Foreskin fibroblast (primary cell): ENCODE measurements at places on chromosomes 7 and 10.
A peak's percentile ranks its signal among the peaks of the same experiment; 100 is the strongest.

- DNase-seq, result no peak
Observed at GRCh38 chr7:100791881-100792666, 35.2 kb downstream of the EPHB4 start.

DNA sequence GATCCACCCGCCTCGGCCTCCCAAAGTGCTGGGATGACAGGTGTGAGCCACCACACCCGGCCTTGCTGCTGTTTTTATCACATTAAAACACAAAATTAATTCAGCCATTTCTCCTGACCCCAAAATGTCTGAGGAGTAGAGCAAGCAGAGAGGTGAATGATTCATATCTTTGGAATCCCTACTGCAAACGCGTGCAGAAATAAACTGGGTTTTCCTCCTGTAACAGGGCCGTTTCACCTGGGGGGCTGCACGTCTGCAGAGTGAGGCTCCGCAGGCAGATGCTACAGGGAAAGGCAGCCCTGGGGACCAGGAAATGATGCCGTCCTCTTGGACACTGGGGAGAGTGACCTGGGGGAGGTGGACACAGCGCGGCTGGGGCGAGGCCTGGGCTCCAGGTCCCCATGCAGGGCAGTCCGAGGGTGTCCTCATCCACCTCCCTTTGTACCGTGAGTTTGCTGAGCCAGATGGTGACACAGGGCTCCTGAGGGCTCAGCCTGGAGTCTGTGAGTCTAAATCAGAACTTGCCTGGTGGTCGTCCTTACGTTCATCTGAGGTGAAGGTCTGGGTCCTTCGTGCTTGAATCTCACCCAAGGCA, 41.9 kb downstream of the PDGFA start:
- no peak for DNase-seq

DNA sequence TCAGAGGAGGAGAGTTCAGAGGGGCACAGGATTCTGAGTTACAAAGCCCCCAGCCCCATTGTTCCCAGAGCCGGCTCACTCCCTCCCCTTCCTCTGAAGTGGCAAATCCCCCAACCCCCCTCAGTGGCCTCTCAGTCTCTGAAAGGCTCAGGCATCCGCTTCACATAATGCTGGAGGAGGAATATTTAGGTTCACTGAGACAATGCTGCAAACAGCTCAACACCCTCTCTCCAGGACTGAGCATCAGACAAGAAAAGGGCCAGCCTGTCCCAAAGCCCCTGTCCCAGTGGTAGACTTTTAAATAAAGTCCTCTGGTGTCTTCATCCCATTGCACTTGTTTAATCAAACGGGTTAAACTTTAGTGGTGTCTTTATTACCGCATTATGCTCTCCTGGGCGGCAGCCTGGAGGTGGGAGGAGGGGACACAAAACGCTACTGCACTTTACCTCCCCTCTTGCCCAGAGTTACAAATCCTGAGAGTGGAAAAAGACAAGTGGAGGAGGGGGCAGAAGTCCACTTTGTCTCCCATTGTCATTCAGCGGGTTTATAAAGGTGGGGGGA, 257.9 kb downstream of the FGFR2 start:
- DNase-seq, result no peak

GRCh38 chr7:143408686-143409561, at the start of gene EPHA1:
Gene EPHA1, minus strand, starts transcription at chr7:143408856. Its CDS starts 51 bp downstream, at chr7:143408805.
- DNase-seq, result peak; percentile 35

DNA sequence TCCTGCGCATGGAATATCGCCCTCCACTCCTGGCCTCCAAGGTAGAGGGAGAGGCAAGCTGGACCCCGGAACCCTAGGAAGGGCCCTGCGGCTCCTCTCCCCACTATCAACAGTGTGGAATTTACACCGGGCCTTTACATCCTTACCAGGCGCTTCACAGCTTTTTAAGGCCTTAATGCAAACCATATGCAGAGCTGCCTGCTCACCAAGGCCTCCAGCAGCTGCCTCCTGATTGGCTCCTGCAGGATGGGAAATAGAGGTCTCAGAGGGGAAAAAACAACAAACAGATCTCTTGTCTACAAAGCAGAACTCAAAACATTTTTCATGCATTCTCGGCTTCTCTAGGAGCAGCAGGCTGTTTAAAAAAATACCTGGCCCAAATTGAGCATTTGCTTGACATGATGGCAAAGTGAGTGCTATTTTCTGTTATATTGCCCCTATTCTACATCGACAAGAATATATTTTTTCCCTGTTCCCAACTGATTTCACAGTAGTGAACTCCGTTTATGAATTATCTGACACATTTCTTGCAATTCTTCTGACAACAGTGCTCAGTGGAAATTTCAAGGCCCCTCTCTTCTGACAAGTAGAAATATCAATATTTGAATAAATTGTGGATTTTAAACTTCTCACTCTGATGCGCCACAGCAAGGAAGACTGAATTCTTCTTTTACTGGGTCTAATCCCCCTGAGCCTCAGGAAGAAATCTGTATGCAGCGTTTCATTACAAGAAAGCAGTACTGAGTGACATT, 51.7 kb downstream of the EBF3 start:
- peak; percentile 56 for DNase-seq

- DNase-seq, result no peak
Observed at GRCh38 chr10:127888521-127889312, 4.0 kb downstream of the CLRN3 start.

DNA sequence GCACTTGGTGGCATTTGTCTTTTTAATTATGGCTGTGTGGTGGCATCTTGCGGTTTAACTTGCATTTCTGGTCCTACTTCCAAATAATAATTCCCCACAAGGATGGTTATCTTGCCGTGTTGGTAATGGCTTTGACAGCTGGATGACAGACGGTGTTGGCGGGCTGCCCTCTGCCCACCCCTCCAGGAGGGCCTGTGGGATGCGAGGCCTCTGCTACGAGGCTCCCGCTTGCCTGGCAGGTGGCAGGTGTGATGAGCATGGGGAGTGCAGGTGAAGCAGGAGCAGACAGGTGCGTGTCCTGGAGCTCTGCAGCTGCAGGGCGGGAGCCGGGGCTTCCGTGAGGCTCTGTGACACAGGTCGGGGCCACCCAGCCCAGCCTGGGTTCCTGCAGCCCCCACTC, 11.8 kb downstream of the INPP5A start:
- DNase-seq, result no peak

GRCh38 chr7:141053626-141054025, 20.2 kb upstream of the TMEM178B start:
- no peak for DNase-seq

DNA sequence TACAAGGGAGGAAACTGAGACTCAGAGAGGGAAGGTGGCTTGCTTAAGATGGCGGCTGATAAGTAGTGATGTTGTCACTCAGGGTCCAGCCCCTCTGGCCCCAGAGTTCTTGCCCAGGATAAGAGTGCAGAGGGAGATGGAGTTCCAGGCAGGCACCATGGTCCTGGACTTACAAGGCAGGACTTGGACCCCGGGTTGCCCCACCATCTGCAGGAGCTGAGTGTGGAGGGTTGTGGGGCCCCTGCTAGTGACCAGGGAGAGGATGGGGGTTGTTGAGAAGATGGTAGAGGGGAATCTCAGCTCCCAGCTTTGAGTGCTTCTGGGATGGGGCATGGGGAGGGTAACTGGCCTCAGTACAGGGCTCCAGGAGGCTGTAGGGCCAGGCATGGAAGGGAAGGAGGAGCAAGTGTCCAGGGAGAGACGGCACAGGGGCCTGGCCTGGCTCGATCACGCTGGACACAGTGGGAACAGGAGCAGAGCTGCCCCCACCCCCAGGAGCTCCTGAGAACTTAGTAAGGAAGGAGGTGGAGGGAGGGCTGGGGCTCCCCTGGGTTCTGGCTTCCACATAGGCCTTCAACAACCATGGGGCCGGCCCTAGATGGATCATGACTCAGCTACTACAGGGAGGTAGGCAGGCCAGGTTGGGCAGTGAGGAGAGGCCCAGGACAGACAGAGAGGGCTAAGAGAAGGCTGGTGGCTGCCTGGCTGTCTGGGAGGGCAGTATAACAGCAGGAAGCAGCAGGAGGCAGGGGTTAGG, 28.2 kb downstream of the PPIF start:
- DNase-seq, result no peak

GRCh38 chr10:129660569-129660968, 193.5 kb downstream of the MGMT start:
- DNase-seq, result no peak

DNA sequence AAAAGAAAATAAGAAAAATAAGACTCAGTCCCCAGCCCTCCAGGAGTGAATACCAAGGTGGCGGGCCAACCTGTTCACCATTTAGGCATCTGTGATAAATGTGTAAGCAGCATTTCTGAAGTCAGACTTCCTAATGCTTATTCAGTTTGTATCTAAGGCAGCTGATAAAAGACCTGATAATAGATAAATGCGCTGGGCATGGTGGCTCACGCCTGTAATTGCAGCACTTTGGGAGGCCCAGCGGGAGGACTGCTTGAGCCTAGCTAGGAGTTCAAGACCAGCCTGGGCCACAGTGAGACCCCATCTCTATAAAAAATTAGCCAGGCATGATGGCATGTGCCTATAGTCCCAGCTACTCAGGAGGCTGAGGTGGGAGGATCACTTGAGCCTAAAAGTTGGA, 103.6 kb downstream of the SPDYE5 start:
- DNase-seq, result no peak

DNA sequence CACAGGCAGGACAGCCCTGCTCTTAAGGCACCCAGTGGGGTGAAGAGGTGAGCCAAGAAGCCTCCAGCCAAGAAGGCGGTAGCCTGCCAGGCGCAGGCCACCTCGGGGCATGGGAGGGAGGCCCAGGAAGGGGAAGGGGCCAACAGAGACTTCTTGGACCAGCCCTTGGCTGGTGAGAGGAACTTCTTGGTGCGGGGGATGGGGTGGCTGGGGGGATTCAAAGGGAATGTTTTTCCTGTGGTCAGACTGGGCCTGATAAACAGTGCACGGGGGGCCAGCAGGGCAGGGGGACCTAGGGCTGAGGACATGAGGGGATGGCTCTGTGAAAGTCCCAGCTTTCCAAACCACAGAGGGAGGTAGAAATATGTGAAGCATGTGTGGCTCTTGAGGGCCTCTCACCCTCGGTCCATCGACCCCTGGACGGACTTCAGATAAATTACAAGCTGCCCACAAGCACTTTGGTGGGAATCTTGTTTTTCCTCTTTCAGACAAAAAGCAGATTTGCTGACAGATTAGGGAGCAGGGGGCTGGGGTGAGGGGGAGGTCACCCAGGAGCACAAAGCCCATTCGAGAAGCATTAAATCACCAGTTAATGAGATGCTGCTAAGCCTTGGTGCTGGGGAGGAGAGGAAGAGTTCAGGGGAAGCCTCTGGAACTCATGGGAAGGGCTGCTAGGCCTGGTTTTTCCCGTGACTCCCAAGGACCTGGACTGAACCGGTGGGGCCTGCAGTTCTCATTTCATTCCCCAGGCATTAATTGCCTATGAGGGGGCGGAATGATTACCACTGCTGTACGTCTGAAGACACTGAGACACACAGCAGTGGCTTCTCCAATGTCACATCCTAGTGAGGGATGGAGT, 11.3 kb downstream of the CRYGN start:
- peak; percentile 31 for DNase-seq

DNA sequence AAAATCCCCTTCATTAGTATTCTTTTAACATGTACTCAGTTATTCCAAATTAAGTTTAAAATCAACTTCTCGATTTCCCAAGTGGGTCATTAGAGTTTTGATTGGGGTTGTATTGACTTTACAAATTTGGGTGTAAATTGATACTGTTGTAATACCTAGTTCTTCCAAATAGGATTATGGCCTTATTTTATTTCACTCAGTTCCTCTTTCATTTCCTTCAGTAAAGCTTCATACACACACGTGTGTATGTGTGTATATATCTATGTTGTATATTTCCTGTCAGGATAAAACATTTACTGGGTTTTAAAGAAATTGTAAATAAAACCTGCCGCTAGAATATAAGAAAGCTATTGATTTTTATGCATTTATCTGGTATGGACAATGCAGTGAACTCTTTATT, 15.9 kb downstream of the YME1L1 start:
- DNase-seq, result no peak

GRCh38 chr7:105990141-105990540, 27.1 kb downstream of the CDHR3 start:
- DNase-seq, result no peak

DNA sequence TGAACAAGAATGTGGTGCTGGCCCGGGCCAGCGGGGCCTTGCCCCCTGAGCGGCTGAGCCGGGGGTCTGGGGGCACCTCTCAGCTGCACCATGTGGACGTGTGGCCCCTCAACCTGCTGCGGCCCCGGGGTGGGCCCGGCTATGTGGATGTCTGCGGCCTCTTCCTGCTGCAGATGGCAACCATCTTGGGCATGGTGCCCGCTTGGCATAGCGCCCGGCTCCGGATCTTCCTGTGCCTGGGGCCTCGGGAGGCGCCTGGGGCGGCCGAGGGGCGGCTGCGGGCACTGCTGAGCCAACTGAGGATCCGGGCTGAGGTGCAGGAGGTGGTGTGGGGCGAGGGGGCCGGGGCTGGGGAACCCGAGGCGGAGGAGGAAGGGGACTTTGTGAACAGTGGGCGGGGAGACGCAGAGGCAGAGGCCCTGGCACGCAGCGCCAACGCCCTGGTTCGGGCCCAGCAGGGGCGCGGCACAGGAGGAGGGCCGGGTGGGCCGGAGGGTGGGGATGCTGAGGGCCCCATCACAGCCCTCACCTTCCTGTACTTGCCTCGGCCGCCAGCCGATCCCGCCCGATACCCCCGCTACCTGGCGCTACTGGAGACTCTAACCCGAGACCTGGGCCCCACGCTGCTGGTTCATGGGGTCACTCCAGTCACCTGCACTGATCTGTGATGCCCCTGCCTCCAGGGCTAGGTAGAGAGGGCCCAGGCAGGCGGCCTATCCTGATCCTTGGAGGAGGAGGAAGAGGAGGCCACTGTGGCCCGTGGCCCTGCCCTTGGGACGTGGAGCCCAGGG, 1.1 kb upstream of the TRIP6 start:
- peak; percentile 78 for DNase-seq

DNA sequence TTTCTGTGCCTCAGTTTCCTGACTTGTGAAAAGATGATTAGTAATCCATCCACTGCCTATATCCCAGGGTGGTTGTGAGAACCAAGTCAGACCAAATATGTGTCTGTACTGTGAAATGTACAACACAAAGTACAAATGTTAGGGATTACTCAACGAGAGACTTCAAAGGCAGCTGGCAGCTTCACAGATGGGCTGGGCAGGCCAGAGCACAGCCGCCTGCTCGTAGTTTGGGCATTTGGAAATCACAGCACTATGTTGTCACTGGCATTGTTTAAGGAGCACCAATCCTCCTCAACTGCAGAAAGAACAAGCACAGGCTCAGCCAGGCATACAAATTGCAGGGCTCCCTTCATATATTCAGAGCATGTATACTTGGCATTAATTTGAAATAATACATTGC, 64.5 kb upstream of the C10orf90 start:
- DNase-seq, result peak; percentile 23

DNA sequence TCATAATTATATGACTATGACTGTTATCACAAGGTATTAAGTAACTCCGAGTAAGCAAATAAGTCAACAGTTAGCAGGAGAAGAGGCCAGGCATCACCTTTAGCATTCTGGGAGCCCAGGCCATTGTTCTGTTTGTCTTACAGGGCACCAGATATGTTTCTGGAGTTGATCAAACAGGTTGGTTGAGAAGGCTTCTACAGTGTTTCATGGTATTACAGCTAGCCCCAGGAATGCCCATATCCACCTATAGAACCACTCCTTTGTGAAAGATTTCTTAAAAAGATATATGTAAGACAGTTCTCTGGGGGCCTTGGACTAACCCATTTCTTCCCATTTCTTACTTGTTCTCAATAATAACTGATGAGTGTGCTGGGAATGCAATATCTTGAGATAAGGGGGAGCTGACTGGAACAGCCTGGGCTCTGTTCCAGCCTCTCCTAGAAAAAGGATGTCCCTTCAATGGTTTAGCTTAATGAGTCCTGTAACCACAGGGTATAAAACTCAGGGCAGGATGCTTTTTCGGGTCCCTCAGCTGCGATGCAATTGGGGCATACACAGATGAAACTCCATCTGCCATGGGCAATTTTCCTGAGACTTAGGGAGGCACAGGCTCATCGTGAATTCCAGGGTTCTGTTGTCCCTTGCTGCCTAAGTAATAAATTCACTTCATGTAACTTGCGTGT, 286.4 kb downstream of the BAMBI start:
- no peak for DNase-seq
